Muscle of arm (tissue), 14 donors: ENCODE measurements at places on chromosomes 1 and 21. TPM values are rescaled to one million over a fixed set of nuclear protein-coding genes. Genes with fewer than 3 reads are reported as not detected.

GJB5 gene
- 2.4 TPM for polyA plus RNA-seq

CNN3 gene
- polyA plus RNA-seq = 341 TPM

FCMR gene
- 0.83 TPM for polyA plus RNA-seq

FOXD2 gene
- polyA plus RNA-seq = 0.22 TPM

WDR77 gene
- polyA plus RNA-seq = 35.7 TPM

ENTREP3 gene
- 12.6 TPM for polyA plus RNA-seq

PAQR6 gene
- 5.3 TPM for polyA plus RNA-seq

EFNA1 gene
- 19.3 TPM for polyA plus RNA-seq

FAM151A gene
- 0.59 TPM for polyA plus RNA-seq

CRP gene
- not detected for polyA plus RNA-seq

SVBP gene
- polyA plus RNA-seq = 47.6 TPM

MIXL1 gene
- polyA plus RNA-seq = not detected
